Activated CD8-positive, alpha-beta T cell treated with anti-CD3 and anti-CD28 coated beads for 36 hours (primary cell): ENCODE measurements at places on chromosomes 4 and X. TPM values are rescaled to one million over a fixed set of nuclear protein-coding genes. Genes with fewer than 3 reads are reported as not detected.

DNA sequence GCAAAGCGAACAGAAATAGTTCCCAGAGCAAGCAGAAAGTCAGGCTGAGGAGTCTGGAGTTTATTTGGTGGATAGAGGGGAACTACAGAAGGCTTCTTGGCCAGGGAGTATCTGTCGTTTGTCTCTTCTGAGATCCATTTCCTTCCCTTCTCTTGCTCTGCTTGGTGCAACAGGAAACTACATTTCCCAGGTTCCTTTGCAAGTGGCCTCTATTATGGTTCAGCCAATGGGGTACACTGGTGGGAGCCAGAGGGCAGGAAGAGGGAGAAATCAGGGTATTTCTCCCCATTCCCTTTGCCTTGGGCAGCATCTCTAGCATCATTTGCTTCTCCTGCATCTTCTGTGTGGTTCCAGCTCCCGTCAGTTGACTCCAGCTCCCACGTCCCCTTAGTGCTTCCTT is 142.1 kb downstream of the BCOR start:
- H3K4me3 ChIP-seq, result no peak overlapping the region
- DNase-seq, result no peak
- peaks cover 4% of the 10 kb centered on the region for H3K4me1 ChIP-seq
- no peaks in the 10 kb centered on the region for H3K36me3 ChIP-seq
- no peak overlapping the region for H3K27ac ChIP-seq

- no peak overlapping the region for H3K4me3 ChIP-seq
- H3K27ac ChIP-seq, result no peak overlapping the region
Observed at GRCh38 chr4:188660796-188661195, 521.6 kb downstream of the TRIML1 start.

- H3K36me3 ChIP-seq, result peaks cover 4% of the 10 kb centered on the region
- DNase-seq, result no peak
- no peaks in the 10 kb centered on the region for H3K4me1 ChIP-seq
Observed at GRCh38 chrX:34656467-34656841, 631 bp downstream of the TMEM47 start.

DNA sequence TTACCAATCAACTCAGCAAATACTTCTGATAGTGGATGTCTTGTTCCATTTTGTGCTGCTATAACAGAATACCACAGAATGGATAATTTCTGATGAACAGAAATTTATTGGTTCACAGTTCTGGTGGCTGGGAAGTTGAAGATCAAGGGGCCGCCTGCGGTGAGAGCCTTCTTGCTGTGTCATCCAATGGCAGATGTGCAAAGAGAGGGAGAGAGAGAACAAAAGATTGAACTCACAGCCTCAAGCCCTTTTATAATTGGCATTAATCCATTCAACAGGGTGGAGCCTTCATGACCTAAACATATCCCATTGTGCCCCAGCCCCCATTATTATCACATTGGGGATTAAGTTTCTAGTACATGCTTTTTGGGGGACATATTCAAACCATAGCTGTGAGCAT is 86.1 kb downstream of the ADGRG4 start:
- no peaks in the 10 kb centered on the region for H3K4me1 ChIP-seq
- no peaks in the 10 kb centered on the region for H3K36me3 ChIP-seq
- DNase-seq, result no peak
- no peak overlapping the region for H3K27ac ChIP-seq
- no peak overlapping the region for H3K4me3 ChIP-seq

GRCh38 chr4:98482847-98483806 is 175.3 kb downstream of the TSPAN5 start:
- H3K27ac ChIP-seq, result peak overlapping the region; percentile 98
- no peaks in the 10 kb centered on the region for H3K27me3 ChIP-seq
- H3K4me3 ChIP-seq, result peak overlapping the region; percentile 51
- peaks cover 32% of the 10 kb centered on the region for H3K36me3 ChIP-seq
- H3K4me1 ChIP-seq, result peaks cover 76% of the 10 kb centered on the region
- DNase-seq, result peak; percentile 80

DNA sequence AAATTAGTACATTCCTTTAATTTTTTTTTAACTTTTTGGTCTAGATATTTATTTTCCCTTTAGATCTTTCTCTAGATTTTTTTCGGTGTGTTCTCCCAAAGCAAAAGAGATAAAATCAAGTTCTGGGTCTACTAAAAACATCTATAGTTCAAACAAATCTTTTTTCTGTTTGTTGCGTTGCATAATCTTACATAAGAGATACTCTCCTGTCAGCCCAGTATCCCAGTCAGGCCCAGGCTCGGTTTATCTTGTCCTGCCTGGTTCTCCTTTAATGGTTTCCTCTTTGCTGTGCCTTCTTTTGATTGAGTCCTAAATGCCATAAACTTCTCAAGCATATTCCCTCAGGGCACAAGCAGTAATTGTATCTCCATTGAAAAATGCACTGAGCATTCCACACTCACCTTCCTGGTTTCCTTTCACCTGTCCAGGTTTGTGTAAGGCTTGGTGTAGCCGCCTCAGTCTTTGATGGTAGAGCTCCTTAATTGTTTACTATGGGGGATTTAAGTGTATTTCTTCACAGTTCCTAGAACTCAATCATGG is 104.9 kb downstream of the TMEM131L start:
- H3K27ac ChIP-seq, result peak overlapping the region; percentile 70
- DNase-seq, result no peak
- no peak overlapping the region for H3K4me3 ChIP-seq
- H3K27me3 ChIP-seq, result no peaks in the 10 kb centered on the region

- no peaks in the 10 kb centered on the region for H3K4me1 ChIP-seq
- no peaks in the 10 kb centered on the region for H3K27me3 ChIP-seq
Observed at GRCh38 chr4:188161167-188161566, 21.9 kb downstream of the TRIML1 start.

DNA sequence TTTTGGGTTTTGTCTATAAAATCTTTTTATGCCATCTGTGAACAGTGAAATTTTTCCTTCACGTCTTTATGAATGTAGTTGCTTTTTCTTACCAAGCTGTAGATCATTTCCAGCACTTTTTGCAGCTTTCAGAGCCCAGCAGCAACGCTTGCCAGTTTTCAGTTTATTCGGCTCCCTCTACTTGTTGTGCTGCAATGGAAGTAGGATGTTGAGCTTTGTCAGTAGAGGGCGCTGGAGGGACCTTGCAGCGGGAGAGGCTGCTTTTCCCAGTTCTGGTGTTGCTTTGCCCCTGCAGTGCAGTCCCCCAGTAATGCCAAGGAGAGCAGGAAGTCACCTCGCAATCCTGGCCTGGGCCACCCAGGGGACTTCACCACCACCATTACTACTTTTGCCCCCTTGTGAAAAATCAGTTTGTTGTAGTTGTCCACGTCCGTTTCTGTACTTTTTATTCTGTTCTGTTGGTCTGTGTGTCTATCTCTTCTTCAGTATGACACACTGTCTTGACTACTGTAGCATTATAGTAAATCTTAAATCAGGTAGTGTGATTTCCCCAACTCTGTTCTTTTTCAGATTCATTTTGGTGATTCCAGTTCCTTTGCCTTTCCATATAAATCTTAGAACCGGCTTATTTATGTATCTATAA is 21.8 kb downstream of the CMC4 start:
- no peaks in the 10 kb centered on the region for H3K27me3 ChIP-seq
- DNase-seq, result peak; percentile 47
- peaks cover 50% of the 10 kb centered on the region for H3K4me1 ChIP-seq
- peaks cover 35% of the 10 kb centered on the region for H3K36me3 ChIP-seq

DNA sequence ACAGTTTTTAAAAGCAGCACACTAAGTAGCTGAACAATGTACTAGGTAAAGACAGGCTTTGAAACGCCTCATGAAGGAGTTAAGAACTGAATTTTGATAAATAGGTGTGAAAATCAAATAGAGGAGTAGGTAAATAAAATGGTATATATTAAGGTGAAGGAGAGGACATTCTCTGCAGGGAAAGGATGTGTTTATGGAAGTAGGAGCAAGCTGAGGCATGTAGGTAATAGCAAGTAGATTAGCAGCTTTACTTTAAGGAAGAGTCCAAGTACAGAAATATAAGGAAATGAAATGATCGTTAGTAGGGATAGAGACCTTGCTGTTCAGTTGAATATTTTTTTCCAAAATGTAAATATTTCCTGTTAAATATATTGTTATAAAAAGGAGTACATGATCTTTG is 12.5 kb downstream of the METAP1 start:
- H3K4me1 ChIP-seq, result peaks cover 42% of the 10 kb centered on the region
- no peak for DNase-seq
- no peaks in the 10 kb centered on the region for H3K27me3 ChIP-seq
- H3K4me3 ChIP-seq, result no peak overlapping the region
- peaks cover 40% of the 10 kb centered on the region for H3K36me3 ChIP-seq

DNA sequence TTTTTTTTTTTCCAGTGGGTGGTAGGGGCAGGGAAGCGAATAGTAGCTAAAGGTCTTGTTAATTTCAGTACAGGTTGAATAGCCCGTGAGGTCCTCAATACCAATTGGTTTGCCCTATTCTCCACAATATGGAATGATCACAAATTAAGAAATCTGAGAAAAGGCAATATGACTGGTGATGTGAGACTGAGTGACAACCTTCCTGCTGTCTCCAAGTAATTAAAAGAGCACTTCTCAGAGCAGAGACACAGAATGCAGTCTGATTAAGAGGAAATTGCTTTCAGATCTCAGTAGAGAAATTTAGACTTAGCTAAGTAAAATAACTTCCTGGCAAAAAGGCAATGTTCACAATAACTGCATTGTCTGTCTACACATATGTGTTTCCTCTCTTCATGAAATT is 23.0 kb downstream of the GPR174 start:
- peak overlapping the region; percentile 64 for H3K4me3 ChIP-seq
- H3K4me1 ChIP-seq, result peaks cover 87% of the 10 kb centered on the region
- no peak for DNase-seq
- H3K27ac ChIP-seq, result peak overlapping the region; percentile 91
- H3K36me3 ChIP-seq, result peaks cover 51% of the 10 kb centered on the region
- H3K27me3 ChIP-seq, result no peaks in the 10 kb centered on the region

GRCh38 chr4:70691661-70692060 is 3.3 kb downstream of the UTP3 start:
- H3K4me3 ChIP-seq, result peak overlapping the region; percentile 97
- peak overlapping the region; percentile 11 for H3K27ac ChIP-seq
- no peak for DNase-seq
- no peaks in the 10 kb centered on the region for H3K27me3 ChIP-seq
- H3K36me3 ChIP-seq, result peaks cover 37% of the 10 kb centered on the region
- H3K4me1 ChIP-seq, result peaks cover 29% of the 10 kb centered on the region

GRCh38 chr4:57074744-57075143 is 35.4 kb downstream of the IGFBP7 start:
- no peak for DNase-seq
- peaks cover 15% of the 10 kb centered on the region for H3K27me3 ChIP-seq
- no peak overlapping the region for H3K4me3 ChIP-seq
- H3K36me3 ChIP-seq, result no peaks in the 10 kb centered on the region
- H3K4me1 ChIP-seq, result no peaks in the 10 kb centered on the region

GRCh38 chr4:168794092-168794707 is 215.9 kb downstream of the CBR4 start:
- H3K4me1 ChIP-seq, result no peaks in the 10 kb centered on the region
- H3K27me3 ChIP-seq, result no peaks in the 10 kb centered on the region
- no peaks in the 10 kb centered on the region for H3K36me3 ChIP-seq
- DNase-seq, result no peak
- no peak overlapping the region for H3K27ac ChIP-seq

DNA sequence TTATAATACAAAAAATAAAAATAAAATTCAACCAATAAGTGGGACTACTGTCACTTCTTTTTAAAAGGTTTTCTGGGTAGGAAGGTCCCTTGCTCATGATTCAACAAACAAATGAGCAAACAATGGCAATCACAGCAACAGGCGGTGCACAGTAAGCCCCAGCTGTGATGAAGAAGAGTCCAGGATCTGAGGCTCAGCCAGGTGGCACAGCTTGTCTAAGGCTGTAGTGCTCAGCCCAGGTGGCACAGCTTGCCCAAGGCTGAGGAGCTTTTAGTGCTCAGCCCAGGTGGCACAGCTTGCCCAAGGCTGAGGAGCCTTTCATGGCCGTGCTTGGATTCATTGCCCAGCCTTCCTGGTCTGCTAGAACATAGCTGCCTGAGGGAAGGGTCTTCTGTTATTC is 75.0 kb downstream of the ZFYVE28 start:
- no peaks in the 10 kb centered on the region for H3K27me3 ChIP-seq
- no peak overlapping the region for H3K27ac ChIP-seq
- H3K36me3 ChIP-seq, result peaks cover 3% of the 10 kb centered on the region
- no peak for DNase-seq
- H3K4me3 ChIP-seq, result no peak overlapping the region
- H3K4me1 ChIP-seq, result peaks cover 8% of the 10 kb centered on the region

DNA sequence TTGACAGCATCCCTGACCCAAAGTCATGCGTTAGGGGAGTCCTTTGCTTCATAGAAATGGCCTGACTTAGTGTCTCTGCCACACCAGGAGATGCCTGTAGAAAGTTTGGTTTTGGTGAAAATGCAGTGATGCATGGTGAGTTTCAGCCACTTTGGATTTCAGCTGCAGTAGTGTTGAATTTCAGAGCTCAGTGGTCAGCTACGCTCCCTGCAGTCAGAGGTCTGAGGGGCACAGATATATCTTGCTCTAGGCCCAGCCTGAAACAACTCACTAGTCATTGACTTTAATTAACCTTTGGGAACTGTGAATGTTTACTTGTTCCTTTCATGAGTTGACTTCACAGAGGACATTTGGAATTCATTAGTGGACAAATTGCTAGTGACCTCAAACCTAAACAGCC is 17.5 kb downstream of the RBMX2 start:
- DNase-seq, result no peak
- no peak overlapping the region for H3K4me3 ChIP-seq
- H3K4me1 ChIP-seq, result peaks cover 4% of the 10 kb centered on the region
- peaks cover 2% of the 10 kb centered on the region for H3K36me3 ChIP-seq
- no peaks in the 10 kb centered on the region for H3K27me3 ChIP-seq
- H3K27ac ChIP-seq, result no peak overlapping the region

DNA sequence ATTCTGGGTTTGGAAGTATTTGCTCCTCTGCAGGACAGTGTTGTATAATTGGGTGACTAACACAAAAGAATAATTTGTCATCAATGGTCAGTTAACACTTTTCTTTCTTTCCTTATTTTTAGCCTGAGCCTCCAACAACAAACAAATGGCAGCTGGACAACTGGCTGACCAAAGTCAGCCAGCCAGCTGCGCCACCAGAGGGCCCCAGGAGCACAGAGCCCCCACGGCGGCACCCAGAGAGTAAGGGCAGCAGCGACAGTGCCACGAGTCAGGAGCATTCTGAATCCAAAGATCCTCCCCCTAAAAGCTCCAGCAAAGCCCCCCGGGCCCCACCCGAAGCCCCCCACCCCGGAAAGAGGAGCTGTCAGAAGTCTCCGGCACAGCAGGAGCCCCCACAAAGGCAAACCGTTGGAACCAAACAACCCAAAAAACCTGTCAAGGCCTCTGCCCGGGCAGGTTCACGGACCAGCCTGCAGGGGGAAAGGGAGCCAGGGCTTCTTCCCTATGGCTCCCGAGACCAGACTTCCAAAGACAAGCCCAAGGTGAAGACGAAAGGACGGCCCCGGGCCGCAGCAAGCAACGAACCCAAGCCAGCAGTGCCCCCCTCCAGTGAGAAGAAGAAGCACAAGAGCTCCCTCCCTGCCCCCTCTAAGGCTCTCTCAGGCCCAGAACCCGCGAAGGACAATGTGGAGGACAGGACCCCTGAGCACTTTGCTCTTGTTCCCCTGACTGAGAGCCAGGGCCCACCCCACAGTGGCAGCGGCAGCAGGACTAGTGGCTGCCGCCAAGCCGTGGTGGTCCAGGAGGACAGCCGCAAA is 106.0 kb downstream of the KLHL8 start:
- H3K36me3 ChIP-seq, result peaks cover 24% of the 10 kb centered on the region
- H3K4me1 ChIP-seq, result peaks cover 6% of the 10 kb centered on the region
- DNase-seq, result no peak
- H3K4me3 ChIP-seq, result no peak overlapping the region

TMPRSS11F gene
- total RNA-seq, result not detected

RAB40A gene
- 0.58 TPM for total RNA-seq

PRAF2 gene
- total RNA-seq, result 10.8 TPM

DOK7 gene
- total RNA-seq, result not detected

WDR17 gene
- 0.63 TPM for total RNA-seq

HSD17B13 gene
- total RNA-seq, result 0.16 TPM

HCFC1 gene
- 116 TPM for total RNA-seq
